Activated CD4-positive, alpha-beta memory T cell treated with anti-CD3 and anti-CD28 coated beads, Interleukin-2, amount 10 ng/mL, durations not matched to agents 7 days and 5 days (primary cell): ENCODE measurements at places on chromosomes 4 and X. TPM values are rescaled to one million over a fixed set of nuclear protein-coding genes. Genes with fewer than 3 reads are reported as not detected.

PRR32 gene
- not detected for total RNA-seq

NUP62CL gene
- 2.5 TPM for total RNA-seq

NONO gene
- 400 TPM for total RNA-seq

- H3K4me1 ChIP-seq, result peaks cover 34% of the 10 kb centered on the region
- DNase-seq, result no peak
- no peaks in the 10 kb centered on the region for H3K36me3 ChIP-seq
Observed at GRCh38 chr4:78667325-78667724, 108.8 kb upstream of the BMP2K start.

- no peak overlapping the region for H3K4me3 ChIP-seq
- DNase-seq, result no peak
Observed at GRCh38 chr4:37873386-37873785, 17.5 kb upstream of the TBC1D1 start.

GRCh38 chr4:37455301-37456131, 211.0 kb downstream of the NWD2 start:
- peaks cover 57% of the 10 kb centered on the region for H3K27me3 ChIP-seq
- no peak for DNase-seq
- no peak overlapping the region for H3K4me3 ChIP-seq
- no peak overlapping the region for H3K27ac ChIP-seq
- H3K4me1 ChIP-seq, result peaks cover 19% of the 10 kb centered on the region
- no peaks in the 10 kb centered on the region for H3K36me3 ChIP-seq

DNA sequence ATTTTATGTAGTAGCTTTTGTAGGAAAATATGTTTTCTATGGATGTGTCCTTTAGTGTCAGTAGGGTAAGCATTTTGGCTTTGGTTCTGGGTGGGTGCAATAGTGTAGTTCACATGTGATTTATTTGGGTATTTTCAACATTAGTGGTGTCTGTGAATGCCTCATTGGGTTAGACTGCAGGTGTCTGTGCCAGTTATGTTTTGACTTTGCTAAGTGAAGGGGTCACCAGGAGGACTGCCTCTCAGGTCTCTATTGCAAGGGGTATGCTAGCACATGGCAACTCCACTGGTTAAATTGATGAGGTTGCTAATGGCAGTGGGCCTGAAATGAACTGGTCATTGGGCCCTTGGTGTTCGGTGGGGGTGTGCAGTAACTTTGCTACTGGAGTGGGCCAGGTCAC, 467.1 kb downstream of the NAF1 start:
- no peak overlapping the region for H3K27ac ChIP-seq
- no peak overlapping the region for H3K4me3 ChIP-seq
- H3K27me3 ChIP-seq, result no peaks in the 10 kb centered on the region

DNA sequence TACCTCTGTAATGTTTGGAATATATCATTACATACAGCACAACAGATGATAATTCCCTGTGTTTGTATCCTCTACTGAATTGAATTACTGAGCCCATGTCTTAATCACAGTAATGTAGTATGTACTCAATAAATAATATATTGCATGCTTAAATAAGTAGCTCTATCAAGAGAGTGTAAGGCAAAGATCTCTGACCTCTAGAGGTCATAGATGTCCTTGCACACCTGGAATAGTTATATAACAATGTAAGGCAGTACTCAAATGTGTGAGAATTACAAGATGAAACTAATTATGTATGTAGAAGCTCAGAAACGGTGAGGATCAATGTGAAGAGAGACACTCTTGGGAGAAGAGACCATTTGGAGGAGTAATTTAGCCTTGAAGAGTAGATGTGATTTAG, 14.3 kb upstream of the GCNA start:
- H3K27ac ChIP-seq, result no peak overlapping the region
- no peak overlapping the region for H3K4me3 ChIP-seq
- no peaks in the 10 kb centered on the region for H3K4me1 ChIP-seq
- H3K27me3 ChIP-seq, result no peaks in the 10 kb centered on the region
- no peak for DNase-seq

DNA sequence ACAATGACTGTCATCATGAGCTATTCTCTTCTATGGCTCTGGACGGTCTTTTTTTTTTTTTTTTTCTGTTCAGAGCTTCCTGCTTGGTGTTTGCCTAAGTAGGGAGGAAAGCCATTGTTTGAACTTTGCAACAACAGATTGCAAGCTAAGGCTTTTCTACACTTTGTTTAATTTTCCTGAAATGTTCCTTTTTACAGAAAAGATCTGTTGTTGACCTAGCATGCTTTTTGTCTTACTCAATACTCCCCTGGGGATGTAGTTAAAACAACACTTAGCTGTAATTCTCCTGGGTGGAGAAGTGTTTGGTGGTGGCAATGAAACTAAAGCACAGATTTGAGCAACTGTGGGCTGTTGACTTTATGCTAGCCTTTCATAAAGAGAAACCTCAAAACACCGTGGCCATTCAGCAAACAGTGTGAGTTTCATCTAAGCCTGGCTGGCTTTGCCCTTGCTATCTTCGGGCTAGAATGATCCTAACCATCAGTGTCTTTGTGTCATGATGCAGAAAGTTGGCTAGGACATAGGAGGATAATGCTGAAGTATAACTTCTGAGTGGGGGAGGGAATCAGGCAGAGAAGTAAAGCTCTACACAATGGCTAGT, 110.5 kb downstream of the ANXA3 start:
- no peak overlapping the region for H3K4me3 ChIP-seq
- no peak overlapping the region for H3K27ac ChIP-seq
- H3K27me3 ChIP-seq, result peaks cover 7% of the 10 kb centered on the region
- no peak for DNase-seq
- no peaks in the 10 kb centered on the region for H3K36me3 ChIP-seq

DNA sequence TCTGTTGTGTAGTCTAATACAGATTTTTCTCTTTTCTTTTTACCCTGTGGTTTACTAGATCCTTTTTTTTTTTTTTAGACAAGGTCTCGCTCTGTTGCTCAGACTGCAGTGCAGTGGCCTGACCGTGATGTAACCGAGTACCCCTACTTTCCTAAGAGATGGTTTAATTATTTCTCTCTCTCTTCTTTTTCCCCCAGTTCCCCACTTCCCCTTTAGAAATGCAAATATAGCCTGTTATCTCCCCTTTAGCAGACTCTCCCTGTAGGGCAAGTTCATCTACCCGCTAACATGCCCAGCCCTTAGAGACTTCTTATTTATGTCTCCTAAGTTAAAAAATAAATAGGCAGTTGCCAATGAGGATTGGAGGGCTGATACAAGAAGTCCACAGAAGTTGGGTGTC, 4.5 kb downstream of the SNX25 start:
- H3K27me3 ChIP-seq, result peaks cover 3% of the 10 kb centered on the region
- no peak for DNase-seq
- no peak overlapping the region for H3K4me3 ChIP-seq
- H3K27ac ChIP-seq, result no peak overlapping the region
- peaks cover 26% of the 10 kb centered on the region for H3K4me1 ChIP-seq

DNA sequence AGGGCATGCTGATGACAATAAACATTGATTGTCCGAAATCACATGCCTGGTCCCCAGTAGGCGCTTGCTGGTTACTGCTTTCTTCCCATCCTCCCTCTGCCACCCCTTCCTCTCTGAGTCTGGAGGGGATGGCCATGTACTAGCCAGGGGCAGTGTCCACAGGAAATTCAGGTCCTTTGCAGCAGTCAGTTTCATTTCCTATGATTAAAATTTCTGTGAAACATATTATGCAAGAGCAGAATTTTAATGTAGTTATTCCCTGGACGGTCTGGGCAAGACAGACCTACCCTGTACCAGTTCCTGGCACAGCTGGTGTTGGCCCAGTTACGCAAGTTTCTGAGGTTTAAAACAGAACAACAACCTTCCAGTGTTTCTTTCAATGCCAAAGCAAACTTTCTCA, 28.2 kb upstream of the TLR2 start:
- peaks cover 22% of the 10 kb centered on the region for H3K4me1 ChIP-seq
- H3K27ac ChIP-seq, result no peak overlapping the region
- H3K36me3 ChIP-seq, result no peaks in the 10 kb centered on the region
- peaks cover 8% of the 10 kb centered on the region for H3K27me3 ChIP-seq
- no peak overlapping the region for H3K4me3 ChIP-seq
- no peak for DNase-seq

GRCh38 chrX:51395810-51396728, 63.4 kb downstream of the NUDT10 start:
- DNase-seq, result peak; percentile 44
- no peaks in the 10 kb centered on the region for H3K27me3 ChIP-seq
- peaks cover 6% of the 10 kb centered on the region for H3K4me1 ChIP-seq
- peak overlapping the region; percentile 77 for H3K4me3 ChIP-seq
